ENCODE measurements at places on chromosomes 1 and 21. TPM values are rescaled to one million over a fixed set of nuclear protein-coding genes. Genes with fewer than 3 reads are reported as not detected.

The KCNE2 gene
- total RNA-seq, result not detected

The RHD gene
- not detected for total RNA-seq

The COL11A1 gene
- total RNA-seq, result 0.65 TPM

The SPRR2B gene
- not detected for total RNA-seq

The PDZK1IP1 gene
- total RNA-seq, result 25.2 TPM

The RAB29 gene
- 26.9 TPM for total RNA-seq

DNA sequence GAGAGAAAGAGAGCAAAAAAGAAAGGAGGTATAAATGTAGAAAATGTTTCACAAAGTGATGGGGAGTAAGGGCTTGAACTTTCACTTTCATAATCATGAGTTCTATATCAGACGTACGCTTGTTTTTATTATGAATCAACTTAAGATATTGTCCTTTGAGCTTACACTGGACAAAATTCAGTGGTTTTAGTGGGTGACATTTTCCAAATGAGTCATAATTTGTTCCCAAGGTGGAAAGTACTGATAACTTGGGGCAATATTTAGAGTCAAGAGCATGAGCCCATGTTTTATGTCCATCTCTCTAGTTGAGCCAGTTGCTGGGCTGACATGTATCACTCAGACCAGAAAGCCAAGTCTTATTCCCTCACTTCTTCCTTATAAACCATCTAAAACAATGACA, 161.6 kb downstream of the CHRM3 start:
- DNase-seq, result no peak
